ENCODE measurements at places on chromosomes 3 and 15. TPM values are rescaled to one million over a fixed set of nuclear protein-coding genes. Genes with fewer than 3 reads are reported as not detected.
A peak's percentile ranks its signal among the peaks of the same experiment; 100 is the strongest.

FETUB gene
- not detected for polyA plus RNA-seq

DAZL gene
- polyA plus RNA-seq: not detected

CHRD gene
- 6.3 TPM for polyA plus RNA-seq

ZNF660 gene
- polyA plus RNA-seq: 0.49 TPM

XYLB gene
- 0.23 TPM for polyA plus RNA-seq

FBXO45 gene
- polyA plus RNA-seq: 10.8 TPM

DPPA2 gene
- polyA plus RNA-seq: not detected

SLCO2A1 gene
- 8.3 TPM for polyA plus RNA-seq

SHISA5 gene
- polyA plus RNA-seq: 68.5 TPM

CCDC80 gene
- polyA plus RNA-seq: 39.7 TPM

- DNase-seq: no peak
Measured at GRCh38 chr3:58986654-58987053, 63.2 kb downstream of the CFAP20DC start.

DNA sequence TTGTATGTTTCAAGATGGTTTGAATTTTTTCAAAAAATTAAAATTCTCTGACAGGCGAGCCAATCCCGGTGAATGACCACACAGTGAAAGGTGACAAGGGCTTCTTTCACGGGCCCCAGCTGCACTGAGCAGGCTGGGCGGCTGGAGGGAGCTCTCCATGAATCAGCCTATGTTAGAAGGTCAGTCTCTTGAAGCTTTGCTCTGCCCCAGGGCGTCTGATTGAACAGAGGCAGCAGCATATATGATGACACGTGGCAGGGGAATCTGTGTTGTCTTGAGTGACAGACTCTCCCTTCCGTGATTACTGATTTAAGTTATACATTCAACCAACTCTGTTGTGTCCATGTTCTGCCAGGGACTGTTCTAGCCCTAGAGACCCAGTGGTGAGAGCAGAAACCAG, 51.5 kb downstream of the ISG20 start:
- DNase-seq: no peak

GRCh38 chr3:146138902-146139301, 22.1 kb downstream of the PLOD2 start:
- DNase-seq: no peak

- no peak for DNase-seq
Measured at GRCh38 chr15:66570842-66571478, 5.2 kb upstream of the LCTL start.

DNA sequence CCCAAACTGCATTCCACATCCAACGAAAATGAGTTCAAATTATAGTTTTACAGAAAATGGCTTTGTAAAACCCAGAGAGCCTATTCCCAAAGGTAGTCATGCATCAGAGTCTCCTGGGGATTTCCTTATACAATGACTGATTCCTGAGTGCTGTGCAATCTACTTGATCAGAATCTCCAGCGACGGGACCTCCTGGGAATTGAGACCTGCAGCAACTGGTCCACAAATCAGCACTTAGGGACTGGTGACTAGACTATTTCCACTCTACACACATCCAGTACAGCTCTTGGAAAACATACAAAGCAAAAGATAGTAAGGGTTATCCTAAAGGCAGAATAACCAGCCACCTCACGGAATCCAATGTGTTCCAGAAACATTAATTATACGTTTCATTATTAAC, 871.0 kb upstream of the CFAP20DC start:
- DNase-seq: no peak

DNA sequence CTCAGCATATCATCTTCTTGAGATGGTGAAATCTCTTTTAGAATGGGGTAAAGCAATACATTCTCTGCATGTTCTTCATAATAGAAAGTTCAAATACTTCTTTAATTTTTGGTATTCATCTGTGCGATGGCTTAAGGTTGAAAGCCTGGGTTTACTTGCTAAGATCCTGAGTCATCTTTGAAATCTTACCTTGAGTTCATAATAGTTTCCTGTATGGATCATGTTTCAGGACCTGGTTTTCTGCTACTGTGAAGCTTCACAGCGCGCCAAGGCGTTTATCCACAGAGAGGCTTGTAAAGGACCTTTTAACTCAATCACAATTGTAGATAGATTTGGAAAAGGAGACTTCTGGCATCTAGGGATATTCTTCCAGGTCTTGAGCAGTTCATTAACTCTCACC, 39.0 kb downstream of the MED12L start:
- no peak for DNase-seq

GRCh38 chr3:22665528-22665927, 537.6 kb upstream of the UBE2E2 start:
- DNase-seq: no peak

DNA sequence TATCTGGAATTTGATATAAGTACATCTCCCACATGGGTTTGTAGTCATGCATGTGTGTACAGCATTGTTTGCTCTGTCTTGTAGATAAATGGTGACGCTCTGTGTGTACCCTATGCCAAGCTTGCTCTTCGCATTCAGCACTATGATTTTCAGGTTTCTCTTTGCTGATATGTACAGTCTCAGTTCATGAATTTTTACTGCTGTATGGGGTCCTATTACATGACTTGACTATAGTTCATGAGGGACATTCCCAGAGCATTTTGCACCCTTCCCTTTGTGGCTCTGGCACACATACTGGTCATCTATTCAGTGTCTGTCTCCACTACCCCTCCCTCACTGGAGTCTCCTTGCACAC, 132.7 kb downstream of the EEFSEC start:
- DNase-seq: no peak

GRCh38 chr15:92377083-92377789, 16.4 kb upstream of the ST8SIA2 start:
- peak; percentile 76 for DNase-seq

GRCh38 chr3:128665362-128666021, 14.9 kb upstream of the RPN1 start:
- DNase-seq: no peak

GRCh38 chr3:186810336-186810996, 4.2 kb upstream of the RFC4 start:
- DNase-seq: no peak

DNA sequence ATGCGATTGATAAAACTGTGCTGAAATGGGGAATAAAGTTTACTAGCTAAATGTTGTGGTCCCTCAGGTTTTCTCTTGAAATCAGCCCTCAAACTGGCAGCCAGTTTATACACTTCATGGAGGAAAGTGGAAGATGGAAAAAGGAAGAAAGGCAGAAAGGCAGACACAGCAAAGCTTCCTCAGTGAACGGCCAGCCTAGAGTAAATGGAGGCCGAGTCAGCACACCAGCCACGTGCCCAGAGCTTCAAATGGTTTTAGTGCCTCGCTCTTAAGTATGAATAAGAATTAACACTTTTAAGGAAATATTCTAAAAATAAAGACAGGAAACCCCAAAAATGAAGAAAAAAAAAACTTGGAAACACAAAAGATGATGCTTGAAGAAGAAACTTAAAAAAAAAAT, 48.3 kb downstream of the GNB4 start:
- no peak for DNase-seq

GRCh38 chr15:59595434-59595915, 16.1 kb upstream of the GCNT3 start:
- no peak for DNase-seq

DNA sequence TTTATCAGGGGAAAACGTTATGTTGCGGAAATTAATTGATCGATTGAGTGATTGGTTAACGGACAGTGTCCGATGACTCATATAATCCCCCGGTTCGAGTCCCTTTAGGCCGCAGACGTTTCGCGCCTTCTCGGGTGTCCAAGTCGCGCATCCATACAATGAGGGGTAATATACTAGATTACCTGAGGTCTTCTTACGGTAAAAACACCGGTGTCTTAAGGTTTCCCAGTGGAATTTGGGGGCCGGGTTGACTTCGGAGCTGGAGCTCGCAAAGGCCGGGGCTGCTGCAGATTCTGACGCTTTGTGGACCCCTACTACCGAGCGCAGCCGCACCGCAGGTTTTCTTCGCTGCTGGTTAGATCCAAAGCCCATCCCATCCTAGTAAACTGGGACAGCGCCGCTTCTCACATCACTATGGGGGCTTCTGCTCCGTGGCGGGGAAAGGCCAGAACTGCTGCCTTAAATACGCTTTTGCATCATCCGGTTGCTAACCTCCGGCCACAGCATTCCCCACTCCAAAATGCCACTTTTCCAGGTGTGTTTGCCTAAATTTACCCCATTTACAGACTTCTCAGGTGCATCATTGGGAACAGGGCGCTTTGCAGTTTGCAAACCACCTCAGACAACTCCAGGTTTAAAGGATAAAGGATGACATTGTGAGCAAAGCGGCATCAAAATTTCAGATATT, 858 bp upstream of the SACM1L start:
- no peak for DNase-seq

- DNase-seq: no peak
Measured at GRCh38 chr15:59862191-59863155, 141.6 kb upstream of the FOXB1 start.

GRCh38 chr15:78937132-78937739, 7.6 kb downstream of the CTSH start:
- DNase-seq: peak; percentile 74

GRCh38 chr3:152460936-152461335, 192.2 kb downstream of the MBNL1 start:
- no peak for DNase-seq

GRCh38 chr15:41494190-41494921, 682 bp downstream of the ITPKA start:
- DNase-seq: no peak

- DNase-seq: no peak
Measured at GRCh38 chr3:48597408-48597800, 2.3 kb upstream of the COL7A1 start.

GRCh38 chr3:15958692-15959433, 161.1 kb upstream of the ANKRD28 start:
- no peak for DNase-seq
